ENCODE measurements at places on chromosomes 2 and 18. TPM values are rescaled to one million over a fixed set of nuclear protein-coding genes. Genes with fewer than 3 reads are reported as not detected.
A peak's percentile ranks its signal among the peaks of the same experiment; 100 is the strongest.

TTN gene
- total RNA-seq = 1,236 TPM

- DNase-seq = no peak
These were observed 2.5 kb upstream of the FAP start for GRCh38 chr2:162245781-162246180.

DNA sequence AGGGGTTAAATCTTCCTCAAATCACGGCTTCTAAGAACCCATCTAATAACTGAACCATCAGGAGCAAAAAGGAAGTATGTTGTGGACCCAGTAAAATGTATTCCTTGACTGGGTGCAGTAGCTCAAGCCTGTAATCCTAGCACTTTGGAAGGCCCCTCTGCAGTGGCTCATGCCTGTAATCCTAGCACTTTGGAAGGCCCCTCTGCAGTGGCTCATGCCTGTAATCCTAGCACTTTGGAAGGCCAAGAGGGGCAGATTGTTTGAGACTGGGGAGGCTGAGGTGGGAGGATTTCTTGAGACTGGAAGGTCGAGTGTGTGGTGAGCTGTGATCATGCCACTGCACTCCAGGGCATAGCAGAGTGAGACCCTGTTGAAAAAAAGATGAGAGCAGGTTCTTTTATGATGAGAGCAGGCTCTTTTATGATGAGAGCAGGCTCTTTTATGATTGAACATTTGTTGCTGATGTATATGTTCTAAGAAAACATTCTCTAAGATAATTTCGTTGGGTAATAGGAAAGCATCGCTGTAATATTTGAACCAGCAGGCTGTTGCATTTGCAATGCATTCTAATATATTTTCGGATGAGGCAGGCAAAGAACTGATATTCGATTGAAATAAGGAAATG lies 3.5 kb upstream of the PARD6G start:
- DNase-seq = no peak

DNA sequence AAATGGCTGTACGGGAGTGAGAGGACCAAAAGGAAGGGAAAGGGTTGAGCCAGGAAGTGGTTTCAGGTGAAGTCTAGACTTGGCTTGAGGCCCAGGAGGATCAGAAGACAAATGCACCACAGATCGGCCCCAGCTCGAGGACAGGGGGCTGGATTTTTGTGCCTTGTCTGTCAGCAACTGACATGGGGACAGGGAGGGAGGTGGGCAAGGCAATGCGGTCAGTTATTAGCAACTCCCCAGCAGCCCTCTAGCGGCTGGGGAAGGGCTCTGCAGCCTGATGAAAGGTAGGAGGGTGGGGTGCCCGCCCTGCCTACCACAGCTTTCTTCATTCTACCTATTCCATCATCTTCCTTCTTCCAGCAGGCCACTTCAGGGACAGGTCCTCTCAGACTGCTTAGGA lies 50.0 kb downstream of the CPO start:
- DNase-seq = no peak

DNA sequence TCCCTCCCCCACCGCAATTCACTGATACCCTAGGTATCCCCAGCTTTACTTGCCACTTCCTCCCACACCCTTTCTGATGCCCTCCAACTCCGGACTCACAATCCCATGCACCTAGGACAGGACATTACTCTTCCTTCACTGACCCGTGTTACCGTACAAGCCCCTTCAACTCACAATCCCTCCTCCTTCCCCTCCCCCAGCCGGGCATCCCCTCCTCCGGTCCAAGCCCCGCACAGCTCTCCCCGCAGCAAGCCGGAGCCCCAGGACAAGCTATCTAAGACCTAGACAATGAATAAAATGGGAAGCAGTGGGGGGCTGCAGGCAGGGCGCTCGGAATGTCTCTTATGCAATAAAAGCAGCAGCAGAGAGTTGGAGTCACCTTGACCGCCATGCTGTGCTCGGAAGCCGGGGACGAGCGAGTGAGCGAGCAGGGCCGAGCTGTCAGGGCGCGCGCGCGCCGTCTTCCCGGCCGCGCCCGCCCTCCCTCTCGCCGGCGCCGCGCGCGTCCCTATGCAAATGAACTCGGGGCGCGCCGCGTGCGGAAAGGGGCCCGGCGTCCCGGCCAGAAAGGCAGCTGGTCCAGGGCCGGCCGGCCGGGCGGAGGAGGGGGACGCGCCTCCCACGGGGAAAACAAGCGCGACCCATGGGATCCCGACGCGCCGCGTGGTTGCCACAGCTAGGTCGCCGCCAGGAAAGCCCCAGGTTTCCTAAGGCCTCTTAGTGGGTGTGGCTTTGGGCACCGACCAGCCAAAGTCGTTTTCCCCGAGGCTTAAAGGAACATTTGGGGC lies at the start of gene SLC25A12:
Gene SLC25A12, minus strand, starts transcription at position 421 of the 788 bp plus-strand sequence. Its CDS starts 30 bp downstream, at position 391.
- peak; percentile 95 for DNase-seq

DNA sequence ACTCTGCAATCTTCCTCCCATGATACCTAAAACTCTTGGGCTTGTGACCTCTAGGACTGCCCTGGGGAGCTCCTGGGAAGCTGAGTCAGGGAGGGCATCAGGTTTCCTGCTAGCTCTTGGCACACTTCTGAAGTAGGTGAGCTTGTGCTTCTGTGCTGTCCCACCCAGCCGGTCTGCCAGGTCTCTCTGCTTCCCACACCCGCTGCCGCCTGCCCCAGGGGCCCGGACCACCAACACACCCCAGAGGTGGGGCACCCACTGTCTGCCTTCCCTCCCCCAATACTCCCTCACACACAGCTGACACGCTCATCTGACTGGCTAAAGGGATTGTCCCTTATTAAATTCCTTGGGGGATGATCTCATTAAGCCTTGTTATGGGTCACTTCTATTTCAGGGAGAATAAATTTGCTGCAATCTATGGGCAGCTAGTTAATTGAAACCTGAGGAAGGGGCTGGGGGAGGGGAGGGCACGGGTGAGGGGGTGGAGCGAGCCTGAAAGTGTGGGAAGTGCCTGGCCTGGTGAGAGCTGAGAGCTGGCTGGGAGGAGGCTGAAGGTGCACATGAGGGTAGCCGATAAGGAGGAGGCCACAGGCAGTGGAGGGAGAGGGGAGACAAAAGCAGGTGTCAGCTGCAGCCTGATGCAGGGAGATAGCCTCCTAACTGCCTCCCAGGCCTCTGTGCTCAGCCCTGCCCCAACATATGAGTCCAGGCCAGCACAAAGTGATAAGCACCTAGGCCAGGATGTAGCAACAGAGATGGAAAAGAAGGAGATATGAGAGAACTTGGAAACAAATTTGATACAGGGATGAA lies 48.8 kb downstream of the HAUS1 start:
- DNase-seq = peak; percentile 29
